ENCODE measurements at places on chromosomes 5 and 9.
A peak's percentile ranks its signal among the peaks of the same experiment; 100 is the strongest.

- no peak for DNase-seq
Measured at GRCh38 chr5:114191441-114191840, 170.4 kb upstream of the KCNN2 start.

- no peak for DNase-seq
Measured at GRCh38 chr9:87427851-87428506, 69.7 kb upstream of the DAPK1 start.

- DNase-seq = no peak
Measured at GRCh38 chr5:61256474-61256873, 75.6 kb upstream of the ZSWIM6 start.

GRCh38 chr9:128420651-128421481 is at the start of gene CERCAM:
Gene CERCAM, plus strand, starts transcription at chr9:128420857. Its CDS starts 21 bp downstream, at chr9:128420878.
- no peak for DNase-seq

DNA sequence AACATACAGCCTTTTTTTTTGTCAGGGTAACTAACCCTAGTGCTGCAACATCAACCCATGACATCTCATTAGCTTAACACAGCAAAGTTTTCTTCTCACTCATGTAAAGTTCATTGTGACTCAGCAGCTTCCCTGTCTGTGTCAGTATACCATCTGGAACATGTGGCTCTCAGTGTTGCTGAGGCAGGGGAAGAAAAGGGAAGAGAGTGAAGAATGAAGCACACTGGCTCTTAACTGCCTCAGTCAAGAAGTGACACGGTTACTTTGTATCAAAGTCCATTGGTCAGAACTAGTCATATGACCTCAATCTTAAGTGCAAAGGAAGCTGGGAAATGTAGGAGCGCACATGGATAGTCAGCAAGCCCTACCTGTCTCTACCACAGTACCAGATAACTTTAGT is 185.0 kb upstream of the ELL2 start:
- no peak for DNase-seq

GRCh38 chr5:88719434-88719833 is 163.6 kb downstream of the MEF2C start:
- DNase-seq = no peak

DNA sequence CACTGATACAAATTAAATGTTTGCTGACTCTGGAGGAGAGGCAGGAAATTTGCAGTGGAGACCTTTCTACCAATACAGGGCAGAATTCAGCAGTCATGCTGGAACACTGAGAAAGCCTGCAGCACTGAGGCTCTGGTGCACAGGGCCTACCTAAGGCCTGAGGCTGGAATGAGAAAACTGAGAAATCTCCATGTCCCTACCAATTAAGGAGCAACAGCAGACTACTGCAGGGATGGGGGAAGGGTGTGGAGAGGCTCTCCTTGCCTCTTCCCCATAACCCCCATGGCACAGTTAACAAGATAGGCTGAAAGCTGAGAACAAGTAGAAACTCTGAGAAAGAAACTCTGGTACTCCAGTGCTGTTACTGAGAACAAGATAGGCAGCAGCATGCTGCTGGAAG is 10.5 kb downstream of the FBXO4 start:
- no peak for DNase-seq

GRCh38 chr5:139821806-139822552 is 26.4 kb downstream of the PSD2 start:
- no peak for DNase-seq

- DNase-seq = peak; percentile 56
Measured at GRCh38 chr9:90969021-90969675, 167.5 kb downstream of the SYK start.

GRCh38 chr9:109035684-109036423 is 22.6 kb upstream of the CTNNAL1 start:
- no peak for DNase-seq

DNA sequence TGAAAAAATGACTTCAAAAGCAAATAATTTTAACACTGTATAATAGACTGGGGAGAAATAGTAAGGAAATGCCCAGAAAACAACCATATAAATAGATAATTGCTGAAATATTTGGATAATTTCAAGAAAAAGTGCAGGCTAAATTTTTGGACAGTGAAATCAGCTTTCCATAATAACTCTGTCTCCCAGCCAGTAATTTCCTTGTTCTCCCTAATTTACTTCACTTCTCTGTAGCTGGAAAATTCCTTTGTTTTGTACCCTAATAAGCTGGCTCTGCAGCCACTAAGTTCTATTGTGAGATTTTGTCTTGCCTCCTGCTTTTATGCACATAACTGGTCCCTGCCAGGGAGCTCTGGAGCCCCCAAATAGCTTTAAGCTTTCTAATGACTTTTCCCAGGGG is 27.7 kb downstream of the PRDM6 start:
- DNase-seq = no peak

DNA sequence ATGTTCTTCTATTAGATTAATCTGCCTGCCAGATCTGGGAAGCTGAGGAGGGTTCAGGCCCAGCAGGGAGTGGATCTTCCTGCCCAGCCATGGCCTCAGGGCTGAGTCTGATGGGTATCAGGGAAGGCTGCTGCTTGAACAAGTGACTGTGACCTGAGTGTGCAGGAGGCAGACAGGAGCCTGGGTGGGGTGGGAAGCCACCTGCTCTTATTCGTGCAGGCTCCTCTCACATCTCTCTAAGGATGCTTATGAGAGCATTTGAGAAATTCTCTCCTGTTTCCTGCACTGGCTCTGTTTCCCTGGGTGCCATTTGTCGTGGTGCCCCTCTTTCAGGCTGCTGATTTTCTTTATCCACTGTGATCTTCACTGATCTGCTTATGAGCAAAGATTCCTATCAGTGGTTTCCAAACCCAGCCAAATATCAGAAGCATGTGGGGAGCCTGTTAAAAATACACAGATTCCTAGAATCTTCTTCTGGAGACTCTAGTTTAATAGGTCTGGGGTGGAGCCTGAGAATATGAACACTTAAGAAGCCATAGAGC is 2.1 kb downstream of the RGS3 start:
- no peak for DNase-seq

DNA sequence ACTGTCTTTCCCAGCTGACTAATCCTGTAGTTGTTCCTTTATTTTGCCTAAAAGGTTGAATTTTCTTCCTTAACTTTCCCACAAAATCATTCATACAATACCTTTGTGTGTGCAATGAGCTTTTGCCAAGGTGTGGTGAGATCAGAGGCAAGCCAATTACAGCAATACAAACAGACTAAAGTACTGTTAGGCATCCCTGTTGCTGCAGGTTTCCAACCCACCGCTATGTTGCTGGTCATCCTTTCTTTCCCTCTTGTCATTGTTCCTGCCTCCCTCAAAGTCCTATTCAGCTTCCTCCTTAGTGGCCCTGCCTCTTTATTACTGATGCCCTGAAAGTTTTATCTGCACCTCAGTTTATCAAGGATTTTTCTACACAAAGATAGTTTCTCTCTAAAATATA is 22.1 kb downstream of the ITGA2 start:
- DNase-seq = no peak

- no peak for DNase-seq
Measured at GRCh38 chr9:36471359-36471758, 71.3 kb upstream of the RNF38 start.

- DNase-seq = no peak
Measured at GRCh38 chr9:104206766-104207165, 112.7 kb downstream of the SMC2 start.

- no peak for DNase-seq
Measured at GRCh38 chr9:133691626-133692363, 46.4 kb downstream of the SARDH start.

GRCh38 chr5:10631316-10631996 is 67.6 kb downstream of the ANKRD33B start:
- no peak for DNase-seq

- DNase-seq = no peak
Measured at GRCh38 chr9:38423273-38423972, 831 bp downstream of the IGFBPL1 start.

- DNase-seq = no peak
Measured at GRCh38 chr5:143234162-143234842, 169.2 kb downstream of the NR3C1 start.

DNA sequence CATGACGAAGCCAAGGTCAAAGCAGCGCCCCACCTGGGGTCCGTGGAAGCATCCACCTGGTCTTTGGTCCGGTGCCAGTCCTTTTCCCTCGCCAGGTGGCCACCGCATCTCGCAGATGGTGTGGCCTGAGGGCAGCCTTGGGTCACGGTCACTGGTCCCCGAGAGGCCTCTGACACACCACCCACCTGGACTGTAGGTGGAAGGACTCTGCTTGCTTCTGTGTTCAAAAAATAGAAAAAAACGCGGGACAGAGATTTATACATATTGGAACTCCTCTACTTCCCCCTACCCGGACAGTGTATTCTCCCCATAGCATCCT is 466 bp upstream of the TTC39B start:
- no peak for DNase-seq

GRCh38 chr9:88007291-88007650 is 32.9 kb upstream of the CDK20 start:
- DNase-seq = no peak

DNA sequence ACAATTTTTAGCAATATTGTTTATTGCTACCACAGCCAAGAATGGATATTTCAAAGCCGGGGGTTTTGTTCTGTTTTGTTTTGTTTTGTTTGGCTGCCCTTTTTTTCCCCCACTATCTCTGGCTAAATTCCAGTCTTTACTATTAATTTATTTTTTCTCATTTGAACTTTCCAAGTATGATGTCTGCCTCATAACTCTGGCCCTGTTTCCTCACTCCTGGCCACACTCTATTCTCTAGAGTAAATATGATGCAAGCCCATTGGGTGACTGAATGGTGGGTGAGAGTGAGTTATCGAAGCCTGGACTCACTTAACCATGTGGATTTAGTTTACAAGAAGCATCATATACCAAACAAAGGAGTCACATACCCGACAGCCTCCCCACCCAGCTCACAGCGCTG is 41.9 kb downstream of the WDR36 start:
- no peak for DNase-seq

GRCh38 chr9:95623640-95624039 is 106.9 kb upstream of the PTCH1 start:
- no peak for DNase-seq

GRCh38 chr5:139651853-139652787 is 4.0 kb downstream of the CXXC5 start:
- DNase-seq = no peak

GRCh38 chr5:166024970-166025369 is 2266.5 kb upstream of the WWC1 start:
- DNase-seq = no peak

DNA sequence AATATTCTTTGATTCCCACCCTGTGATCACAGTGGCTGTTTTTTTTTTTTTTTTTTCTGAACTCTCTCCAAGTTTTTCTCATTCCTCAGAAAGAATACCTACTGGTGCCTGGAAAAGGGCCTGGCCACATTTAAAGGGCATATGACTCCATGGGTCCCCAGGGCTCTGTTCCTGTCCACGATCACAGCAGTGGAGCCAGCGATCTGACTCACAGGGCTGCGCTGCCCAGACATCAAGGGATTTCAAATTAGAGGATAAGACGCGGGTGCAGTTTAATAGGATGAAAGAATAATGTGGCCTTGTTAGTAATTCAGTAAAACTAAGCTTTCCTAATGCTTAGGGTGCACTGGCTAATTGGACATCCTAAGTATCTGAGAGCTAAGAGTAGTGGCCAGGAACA is 175.1 kb upstream of the MSX2 start:
- DNase-seq = no peak

DNA sequence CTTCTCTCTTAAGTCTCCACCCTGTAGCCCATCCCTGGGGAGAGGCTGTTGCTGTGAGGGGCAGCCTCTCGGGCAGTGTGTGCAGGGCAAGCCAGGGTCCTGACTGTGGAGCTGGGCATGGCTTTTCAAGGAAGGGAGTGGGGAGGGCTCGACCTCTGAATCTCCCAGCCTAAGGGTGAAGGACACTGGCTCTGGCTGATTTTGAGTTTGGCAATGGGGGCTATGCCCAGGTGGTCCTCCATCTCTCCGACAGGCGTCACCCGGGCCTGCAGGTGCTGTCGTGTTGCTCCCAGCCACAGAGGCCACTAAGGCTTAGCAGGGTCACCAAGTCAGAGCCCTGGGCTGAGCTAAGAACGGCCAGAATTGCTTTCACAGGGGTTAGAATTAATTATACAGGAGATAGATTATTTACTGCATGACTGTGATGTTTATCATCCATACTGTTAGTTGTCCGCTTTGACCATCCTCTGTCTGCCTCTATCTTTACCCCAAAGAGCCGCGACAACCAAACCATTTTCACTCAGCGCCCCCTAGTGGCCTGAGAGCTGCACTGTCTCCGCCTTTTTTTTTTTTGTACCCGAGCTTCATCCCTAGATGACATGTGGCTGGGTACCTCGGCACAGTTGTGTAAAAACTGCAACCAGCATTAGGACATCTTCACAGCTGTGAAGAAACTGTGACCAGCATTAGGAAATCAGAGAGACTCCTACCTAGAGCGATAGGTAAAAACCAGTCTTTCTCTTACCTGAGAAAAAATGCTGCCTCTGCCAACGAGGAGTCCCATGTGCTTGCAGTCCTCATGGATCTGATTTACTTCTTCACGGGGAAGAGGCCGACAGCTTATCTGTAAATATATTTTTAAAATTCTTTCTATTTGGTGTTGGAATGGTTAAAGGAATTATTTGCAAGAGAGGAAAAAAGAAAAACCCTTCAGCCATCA is 44.5 kb downstream of the AGXT2 start:
- DNase-seq = peak; percentile 12

GRCh38 chr5:140420665-140421361 is 19.2 kb downstream of the ANKHD1 start:
- DNase-seq = no peak

DNA sequence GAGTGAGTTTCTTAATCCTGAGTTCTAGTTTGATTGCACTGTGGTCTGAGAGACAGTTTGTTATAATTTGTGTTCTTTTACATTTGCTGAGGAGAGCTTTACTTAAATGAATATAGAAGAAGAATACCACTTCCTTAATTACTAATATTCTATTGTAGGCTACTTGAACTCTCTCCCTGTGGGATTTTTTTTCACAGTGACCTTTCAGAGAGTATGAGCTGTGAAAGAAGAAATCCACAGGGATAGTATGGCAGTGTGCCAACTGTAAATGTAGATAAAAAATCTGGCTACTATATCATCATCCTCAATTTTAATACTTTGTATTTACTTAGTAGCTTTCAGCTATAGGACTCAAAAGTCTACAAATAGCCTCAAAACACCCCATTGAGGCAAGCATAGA is 67.3 kb downstream of the COMMD10 start:
- no peak for DNase-seq

GRCh38 chr5:177117441-177118045 is 16.0 kb upstream of the NSD1 start:
- DNase-seq = no peak

- no peak for DNase-seq
Measured at GRCh38 chr5:1011226-1011631, 2.6 kb downstream of the NKD2 start.

GRCh38 chr5:15807248-15807647 is 307.3 kb downstream of the FBXL7 start:
- DNase-seq = no peak

GRCh38 chr5:98308231-98308630 is 465.2 kb upstream of the RGMB start:
- no peak for DNase-seq

GRCh38 chr9:37974506-37975173 is 70.7 kb upstream of the SLC25A51 start:
- DNase-seq = no peak
